Pancreas (tissue), 10 donors: ENCODE measurements at places on chromosomes 7 and 10. TPM values are rescaled to one million over a fixed set of nuclear protein-coding genes. Genes with fewer than 3 reads are reported as not detected.

PRPS1L1 gene
- polyA plus RNA-seq, result not detected

GPR158 gene
- 1.2 TPM for polyA plus RNA-seq

TMEM26 gene
- 0.14 TPM for polyA plus RNA-seq

DNA sequence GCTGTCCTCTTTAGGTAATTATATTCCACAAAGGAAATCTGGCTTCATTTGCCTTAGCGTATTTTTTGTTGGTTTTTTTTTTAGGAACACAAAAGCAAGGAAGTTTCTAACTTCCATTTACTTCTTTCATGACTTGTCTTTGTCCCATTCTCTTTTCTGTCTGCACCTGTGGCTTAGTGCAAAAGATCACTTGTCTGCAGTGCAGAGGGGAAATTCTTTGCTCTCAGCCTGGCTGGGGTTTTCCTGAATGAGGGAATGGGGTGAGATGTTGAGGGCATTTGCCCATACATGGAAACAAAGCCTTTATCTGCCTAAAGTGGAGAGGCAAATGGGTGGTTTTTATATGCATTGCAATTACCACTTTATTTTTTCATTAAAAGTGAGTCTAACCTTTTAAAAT lies 361.1 kb upstream of the IGFBP3 start:
- no peaks in the 10 kb centered on the region for H3K36me3 ChIP-seq
- H3K27me3 ChIP-seq, result no peaks in the 10 kb centered on the region
- H3K4me3 ChIP-seq, result no peak overlapping the region
- H3K27ac ChIP-seq, result no peak overlapping the region
- DNase-seq, result no peak

- DNase-seq, result no peak
- H3K27ac ChIP-seq, result no peak overlapping the region
- H3K27me3 ChIP-seq, result no peaks in the 10 kb centered on the region
- H3K4me3 ChIP-seq, result no peak overlapping the region
- no peaks in the 10 kb centered on the region for H3K4me1 ChIP-seq
- H3K36me3 ChIP-seq, result no peaks in the 10 kb centered on the region
Observed at GRCh38 chr10:124650820-124651401, 93.3 kb downstream of the FAM53B start.

DNA sequence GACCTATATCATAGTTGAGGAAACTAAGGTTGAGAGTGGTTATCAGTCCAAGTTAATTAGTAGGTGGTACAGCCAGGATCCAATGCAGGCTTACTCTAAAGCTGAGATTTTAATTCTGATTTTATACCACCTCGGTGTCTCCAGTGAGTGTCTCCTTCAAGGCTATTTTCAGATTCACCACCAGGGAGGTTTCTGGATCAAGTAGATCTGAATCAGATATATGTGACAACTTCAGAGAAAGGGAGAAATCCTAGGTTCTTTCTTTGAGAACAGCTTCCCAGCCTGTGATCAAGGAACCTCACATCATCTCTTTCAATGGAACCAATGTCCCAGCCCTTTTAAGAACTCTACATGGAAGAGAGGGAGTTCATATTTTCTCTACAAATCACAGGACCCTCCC lies 429.2 kb downstream of the SORCS3 start:
- H3K27ac ChIP-seq, result no peak overlapping the region
- DNase-seq, result no peak
- H3K4me1 ChIP-seq, result no peaks in the 10 kb centered on the region
- no peak overlapping the region for H3K4me3 ChIP-seq

DNA sequence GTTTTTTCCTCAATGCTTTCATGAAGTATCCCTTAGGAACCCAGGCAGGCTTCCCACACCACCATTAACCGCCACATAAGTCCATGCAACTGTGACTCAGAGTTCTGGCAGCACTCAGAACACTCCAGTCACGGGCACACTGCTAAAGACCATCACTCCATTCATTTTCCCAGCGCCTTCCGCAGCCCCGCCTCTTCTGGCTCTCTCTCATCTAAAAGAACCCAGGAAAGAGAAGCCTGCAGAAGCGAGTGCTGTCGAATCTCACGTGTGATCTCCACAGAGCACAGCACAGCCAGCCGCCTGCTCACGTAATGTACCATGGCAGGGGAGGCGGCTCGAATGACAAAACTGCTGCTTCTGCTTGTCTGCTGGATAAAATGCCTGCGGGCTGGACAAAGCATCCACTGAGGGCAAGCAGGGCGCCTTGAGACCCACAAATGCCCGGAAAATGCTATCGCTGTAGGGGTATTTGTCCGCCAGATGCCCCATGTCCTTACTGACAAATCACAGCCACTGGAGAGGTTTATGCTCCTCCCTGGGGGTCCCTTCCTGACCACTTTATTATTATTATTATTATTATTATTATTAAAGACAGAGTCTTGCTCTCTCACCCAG lies 1.8 kb downstream of the PSMG3 start:
- no peak overlapping the region for H3K27ac ChIP-seq
- H3K27me3 ChIP-seq, result no peaks in the 10 kb centered on the region
- H3K4me1 ChIP-seq, result peaks cover 10% of the 10 kb centered on the region
- H3K36me3 ChIP-seq, result no peaks in the 10 kb centered on the region

- no peaks in the 10 kb centered on the region for H3K27me3 ChIP-seq
- DNase-seq, result no peak
- H3K4me3 ChIP-seq, result no peak overlapping the region
- no peak overlapping the region for H3K27ac ChIP-seq
- H3K4me1 ChIP-seq, result peaks cover 17% of the 10 kb centered on the region
- no peaks in the 10 kb centered on the region for H3K36me3 ChIP-seq
Observed at GRCh38 chr7:30240106-30240800, 44.1 kb upstream of the ZNRF2 start.

- peak overlapping the region; percentile 88 for H3K4me3 ChIP-seq
- H3K27ac ChIP-seq, result no peak overlapping the region
- H3K4me1 ChIP-seq, result no peaks in the 10 kb centered on the region
- no peaks in the 10 kb centered on the region for H3K27me3 ChIP-seq
Observed at GRCh38 chr7:100437150-100438100, 1.1 kb upstream of the PPP1R35 start.

GRCh38 chr7:68185631-68186456 lies 1189.2 kb downstream of the TYW1 start:
- no peaks in the 10 kb centered on the region for H3K27me3 ChIP-seq
- no peaks in the 10 kb centered on the region for H3K4me1 ChIP-seq
- no peak for DNase-seq

DNA sequence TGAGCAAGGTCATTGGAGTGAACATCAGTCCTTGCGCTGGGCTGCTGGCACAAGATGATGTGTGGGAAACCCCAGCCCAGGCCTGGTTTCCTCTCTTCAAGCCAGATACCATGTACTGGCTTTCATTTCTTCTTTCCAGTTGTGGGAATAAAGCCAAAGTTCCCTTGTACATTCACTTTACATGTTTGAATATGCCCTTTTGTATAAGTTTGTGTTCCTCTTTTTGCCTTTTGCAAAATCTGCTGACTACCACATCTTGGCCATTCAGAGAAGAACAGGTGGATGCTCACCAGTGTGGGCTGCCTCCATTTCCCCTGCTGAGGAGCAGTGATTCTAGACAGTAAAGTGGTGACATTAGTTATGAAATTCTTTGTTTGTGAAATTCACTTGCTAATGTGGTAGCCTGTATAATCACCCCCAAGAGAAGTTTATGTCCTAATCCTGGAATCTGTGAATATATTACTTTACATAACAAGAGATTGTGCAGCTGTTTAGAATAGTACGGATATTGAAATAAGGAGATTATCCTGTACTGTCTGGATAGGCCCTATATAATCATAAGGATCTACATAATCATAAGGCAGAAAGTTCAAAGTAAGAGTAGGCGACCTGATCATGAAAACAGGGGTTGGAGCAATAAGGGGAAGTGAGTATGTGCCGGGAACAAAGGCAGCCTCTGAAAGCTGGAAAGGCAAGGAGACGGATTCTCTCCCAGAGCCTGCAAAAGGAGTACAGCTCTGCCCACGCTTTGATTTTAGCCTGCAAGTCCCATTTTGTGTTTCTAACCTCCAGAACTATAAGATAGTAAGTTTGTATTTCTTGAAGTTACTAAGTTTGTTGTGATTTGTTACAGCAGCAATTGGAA lies 18.8 kb upstream of the AOAH start:
- no peaks in the 10 kb centered on the region for H3K36me3 ChIP-seq
- H3K4me3 ChIP-seq, result no peak overlapping the region
- no peaks in the 10 kb centered on the region for H3K27me3 ChIP-seq
- peaks cover 21% of the 10 kb centered on the region for H3K4me1 ChIP-seq

- H3K27me3 ChIP-seq, result no peaks in the 10 kb centered on the region
- peak overlapping the region; percentile 83 for H3K4me3 ChIP-seq
- no peaks in the 10 kb centered on the region for H3K36me3 ChIP-seq
Observed at GRCh38 chr10:97333351-97333600, 1.3 kb downstream of the FRAT2 start.
